ENCODE measurements at places on chromosomes 7 and 10.

DNA sequence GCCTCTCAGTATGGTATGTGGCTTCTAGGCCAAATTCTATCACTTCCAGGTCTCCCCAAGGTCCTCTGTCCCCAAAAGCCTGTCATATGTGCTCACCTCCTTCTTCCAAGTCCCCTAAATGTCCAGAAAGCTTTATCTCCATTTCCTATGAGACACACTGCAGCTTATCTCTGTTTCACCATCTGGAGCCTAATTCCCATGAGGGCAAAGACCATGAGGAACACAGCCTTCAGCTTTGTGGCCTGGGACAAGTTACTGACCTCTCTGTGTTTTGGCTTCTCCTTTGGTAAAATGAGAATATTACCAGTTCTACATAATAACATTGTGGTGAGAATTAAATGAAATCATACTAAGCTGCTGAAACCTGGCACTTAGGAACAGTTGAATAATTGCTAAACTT, 19.2 kb downstream of the ST8SIA6 start:
- no peak for DNase-seq

- DNase-seq: no peak
Measured at GRCh38 chr10:36358736-36359135, 716.6 kb upstream of the FZD8 start.

DNA sequence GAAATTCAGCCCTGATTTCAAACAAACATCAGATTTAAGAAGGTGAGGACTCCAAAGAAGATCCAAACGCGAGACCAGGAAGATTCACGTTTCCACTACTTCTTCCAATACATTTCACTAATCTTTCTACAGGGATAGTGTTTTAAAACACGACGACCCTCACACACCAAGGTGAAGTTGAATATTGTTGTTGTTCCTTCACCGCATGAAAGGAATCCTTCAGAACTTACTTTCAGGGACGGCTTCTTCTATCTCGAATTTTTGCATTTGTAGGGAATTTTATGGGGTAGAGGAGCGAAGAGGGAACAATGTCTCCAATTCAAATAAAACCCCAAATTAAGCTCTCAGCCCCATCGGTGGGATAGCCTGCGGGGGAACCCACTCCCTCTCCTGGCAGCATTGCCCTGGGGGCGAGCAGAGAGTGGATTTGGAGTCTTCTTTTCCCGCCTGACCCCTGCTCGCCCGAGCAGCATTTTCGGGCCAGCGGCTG, 1.5 kb upstream of the GATA3 start:
- DNase-seq: no peak

DNA sequence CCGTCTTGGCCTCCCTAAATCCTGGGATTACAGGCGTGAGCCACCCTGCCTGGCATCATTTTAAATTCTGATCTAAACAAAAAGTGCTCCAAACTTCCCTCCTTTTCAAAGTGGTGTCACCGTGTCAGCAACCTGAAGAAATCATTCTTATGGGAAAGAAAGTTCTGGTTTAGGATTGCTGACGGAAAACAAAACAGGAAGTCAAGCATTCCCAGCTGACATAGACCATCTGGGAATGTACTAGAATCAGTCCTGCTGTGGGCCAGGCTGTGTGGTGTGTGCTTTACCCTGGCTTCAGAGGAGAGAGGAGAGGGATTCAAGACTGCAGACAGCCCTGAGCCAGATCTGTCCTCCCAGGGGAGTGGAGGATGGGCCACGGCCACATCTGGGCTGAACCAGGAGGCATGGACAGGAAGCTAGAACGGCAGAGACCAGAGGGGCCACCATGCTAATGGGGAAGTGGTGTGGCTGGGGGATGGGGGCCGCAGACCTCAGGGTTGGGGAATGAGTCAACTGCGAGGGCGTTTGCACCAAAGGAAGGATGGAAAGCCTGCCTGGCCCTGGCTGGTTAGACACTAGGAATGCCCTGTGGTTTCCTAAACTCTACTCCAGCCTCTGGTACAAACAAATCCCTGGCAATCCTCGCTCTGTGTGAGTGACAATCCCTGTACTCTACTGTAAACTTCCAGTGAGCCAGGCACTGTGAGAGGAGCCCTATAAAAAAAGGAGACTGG, 16.7 kb upstream of the CLIP2 start:
- no peak for DNase-seq

DNA sequence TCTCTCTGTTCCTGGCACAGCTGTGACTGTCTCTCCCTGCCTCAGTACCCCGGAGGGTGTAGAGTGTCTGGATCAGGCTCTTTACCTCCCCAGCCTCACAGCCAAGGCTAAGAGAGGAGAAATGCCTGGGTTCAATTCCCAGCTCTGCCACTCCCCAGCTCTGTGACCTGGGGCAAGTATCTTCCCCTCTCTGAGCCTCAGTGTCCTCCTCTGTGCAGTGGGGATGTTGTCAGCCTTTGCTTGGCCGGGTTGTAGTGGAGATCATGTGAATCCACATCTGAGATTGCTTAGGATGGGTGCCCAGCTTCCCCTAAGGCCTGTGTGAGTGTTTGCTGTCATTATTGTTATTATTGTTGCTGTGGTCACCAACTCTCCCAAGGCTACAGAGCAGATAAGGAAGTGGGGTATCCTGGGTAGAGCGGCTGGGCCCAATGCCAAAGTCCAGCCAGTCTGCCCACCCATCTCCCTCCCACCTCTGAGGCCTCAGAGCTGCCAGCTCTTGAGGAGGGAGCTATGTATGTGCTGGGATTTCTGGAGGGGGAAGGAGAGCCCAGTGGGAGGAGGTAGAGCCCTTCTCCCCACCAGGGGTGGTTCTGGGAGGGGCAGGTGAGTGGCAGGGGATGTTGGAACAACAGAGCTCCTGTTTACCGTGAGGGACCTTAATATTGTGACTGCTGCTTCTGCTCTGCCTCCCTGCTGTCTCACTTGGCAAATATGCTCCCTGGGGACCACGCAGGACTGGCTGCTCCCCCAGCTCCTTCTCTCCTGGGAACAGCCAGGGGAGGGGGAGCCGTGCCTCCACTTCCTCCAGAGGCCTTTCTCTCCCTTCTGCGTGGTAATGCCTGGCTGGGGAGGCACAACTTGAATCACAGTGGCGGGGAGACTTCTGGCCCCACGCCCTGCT, 170.5 kb downstream of the RPS24 start:
- no peak for DNase-seq

- no peak for DNase-seq
Measured at GRCh38 chr10:43233601-43234430, 33.0 kb downstream of the RASGEF1A start.

GRCh38 chr10:60187691-60188090, 202.0 kb downstream of the ANK3 start:
- no peak for DNase-seq

GRCh38 chr7:130942211-130942964, 208.4 kb upstream of the KLF14 start:
- DNase-seq: no peak

- no peak for DNase-seq
Measured at GRCh38 chr10:60114765-60115586, 208.6 kb upstream of the CCDC6 start.

- DNase-seq: no peak
Measured at GRCh38 chr7:157707983-157708918, 371.4 kb downstream of the DNAJB6 start.

DNA sequence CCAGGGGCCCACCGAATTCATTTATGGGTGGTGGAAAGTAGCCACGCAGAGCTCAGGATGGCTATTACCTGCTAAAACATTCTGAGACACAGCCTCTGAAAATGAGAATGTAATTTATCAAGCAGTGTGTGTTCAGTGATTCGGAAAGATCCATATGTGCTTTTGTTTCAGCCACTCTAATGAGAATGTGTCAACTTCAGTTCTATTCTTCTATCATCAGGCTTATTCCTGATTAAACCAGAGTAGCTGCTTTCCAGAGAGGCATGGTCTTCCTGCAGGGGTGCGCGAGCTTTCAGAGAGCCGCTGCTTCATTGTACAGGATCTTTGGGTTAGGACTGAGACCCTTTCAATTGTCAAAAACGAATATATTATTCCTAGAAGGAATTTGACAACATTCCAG, 167.6 kb downstream of the OTUD1 start:
- no peak for DNase-seq

- no peak for DNase-seq
Measured at GRCh38 chr7:27611059-27611458, 51.6 kb downstream of the HIBADH start.
